ENCODE measurements at places on chromosomes 4 and X. TPM values are rescaled to one million over a fixed set of nuclear protein-coding genes. Genes with fewer than 3 reads are reported as not detected.

DNA sequence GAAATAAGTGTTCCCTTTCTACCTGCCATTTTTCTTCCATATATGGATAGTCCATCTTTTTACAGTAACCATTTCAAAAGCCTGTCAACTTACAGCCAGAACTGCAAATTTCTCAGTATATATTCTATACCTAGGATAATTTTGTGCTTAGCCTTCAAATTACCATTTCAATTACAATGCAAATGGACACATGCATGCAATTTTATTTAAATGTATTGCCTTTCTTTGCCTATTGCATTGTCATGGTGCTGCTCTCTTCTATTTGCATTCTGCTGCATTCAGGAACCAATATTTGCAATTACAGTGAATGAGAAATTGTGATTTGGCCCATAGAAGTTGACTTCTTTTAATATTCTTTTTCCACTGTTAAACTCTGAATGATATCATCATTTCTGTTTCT is 1753.4 kb upstream of the TENM3 start:
- DNase-seq, result no peak

DNA sequence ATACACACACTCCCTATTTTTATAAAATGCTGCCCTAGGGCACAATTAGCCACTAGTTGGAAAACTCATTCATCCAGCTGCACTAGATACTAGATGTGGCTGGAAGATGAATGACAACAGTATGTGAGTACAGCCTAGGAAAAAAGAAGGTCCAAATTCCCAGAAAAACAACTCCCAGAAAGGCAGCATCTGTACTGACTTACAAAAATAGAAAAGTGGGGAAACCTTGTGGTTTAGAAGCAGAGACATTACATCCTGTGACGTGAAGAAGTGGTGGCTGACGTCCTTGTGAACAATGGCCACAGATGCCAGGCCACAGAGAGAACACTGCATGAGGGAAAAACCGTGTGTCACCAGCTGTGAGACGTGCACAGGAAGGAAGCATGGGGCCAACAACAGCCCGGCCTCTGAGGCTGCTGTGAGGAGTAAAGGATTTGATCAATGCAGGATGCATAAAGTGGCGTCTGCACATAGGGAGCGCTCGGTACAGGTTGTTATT is 81.2 kb downstream of the SPRY1 start:
- DNase-seq, result no peak

- no peak for DNase-seq
Observed at GRCh38 chr4:48804584-48805301, 24.7 kb upstream of the FRYL start.

DNA sequence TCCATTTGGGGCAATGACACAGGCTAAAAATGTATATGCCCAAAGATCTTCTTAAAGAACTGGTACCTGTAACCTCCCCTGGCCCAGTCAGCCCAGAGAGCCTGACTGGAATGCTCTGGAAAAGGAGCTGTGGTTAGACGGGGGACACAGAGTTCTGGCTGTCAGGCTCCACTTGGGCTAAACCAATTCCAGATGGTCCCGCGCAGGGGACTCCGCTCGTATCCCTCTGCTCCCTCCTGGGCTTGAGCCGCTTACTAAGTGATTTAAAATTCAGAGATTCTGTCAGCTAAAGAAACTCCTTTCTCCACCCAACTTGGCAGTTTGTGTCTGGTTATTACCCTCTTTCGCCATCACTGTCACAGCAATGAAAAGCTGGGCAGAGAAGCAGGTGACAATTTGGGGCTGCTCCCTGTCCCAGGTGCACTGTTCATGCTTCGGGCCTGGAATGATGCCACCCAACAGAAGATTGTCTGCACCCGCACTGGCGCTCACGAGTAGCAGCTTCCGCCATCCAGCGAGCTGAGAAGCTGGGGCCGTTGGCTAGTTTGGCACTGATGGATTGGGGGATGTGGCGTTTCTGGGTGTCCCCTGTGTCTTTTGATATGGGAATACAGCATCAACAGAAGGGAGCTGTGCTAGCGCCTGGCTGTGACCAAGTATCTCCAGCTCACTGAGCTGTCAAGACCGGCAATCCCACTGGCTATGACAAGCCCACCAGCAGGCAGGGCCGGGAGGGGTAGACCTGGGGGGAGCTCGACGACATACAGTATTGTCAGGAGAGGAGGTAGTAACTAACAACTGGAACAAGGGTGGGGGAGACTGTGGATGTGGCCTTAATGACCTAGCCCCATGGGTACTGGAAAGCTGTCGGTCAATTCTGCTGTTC is 6.7 kb upstream of the IRAK1 start:
- no peak for DNase-seq

- DNase-seq, result no peak
Observed at GRCh38 chrX:13597874-13598273, 28.5 kb downstream of the EGFL6 start.

- no peak for DNase-seq
Observed at GRCh38 chr4:88447371-88448095, 9.4 kb upstream of the HERC5 start.

DNA sequence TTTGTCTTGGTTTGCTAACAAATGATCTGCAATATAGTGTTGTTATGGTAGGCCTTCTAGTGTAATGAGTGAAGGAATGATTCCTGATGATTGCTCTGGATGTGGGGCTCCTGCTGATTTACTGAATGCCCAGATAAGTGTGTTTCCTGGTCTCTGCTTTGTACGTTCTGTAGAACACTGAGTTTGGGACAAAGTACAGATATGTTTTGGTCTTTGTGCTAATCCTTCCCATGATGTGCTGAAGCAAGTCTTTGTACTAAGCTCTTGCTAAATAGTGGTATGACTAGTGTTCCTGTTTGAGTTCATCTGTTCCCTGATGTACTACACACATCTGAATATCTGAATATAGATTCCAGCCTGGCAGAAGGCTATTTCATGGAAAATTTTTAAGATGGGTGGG is 36.9 kb upstream of the XIAP start:
- no peak for DNase-seq

GRCh38 chr4:97140545-97140944 is 1002.7 kb downstream of the STPG2 start:
- DNase-seq, result no peak

DNA sequence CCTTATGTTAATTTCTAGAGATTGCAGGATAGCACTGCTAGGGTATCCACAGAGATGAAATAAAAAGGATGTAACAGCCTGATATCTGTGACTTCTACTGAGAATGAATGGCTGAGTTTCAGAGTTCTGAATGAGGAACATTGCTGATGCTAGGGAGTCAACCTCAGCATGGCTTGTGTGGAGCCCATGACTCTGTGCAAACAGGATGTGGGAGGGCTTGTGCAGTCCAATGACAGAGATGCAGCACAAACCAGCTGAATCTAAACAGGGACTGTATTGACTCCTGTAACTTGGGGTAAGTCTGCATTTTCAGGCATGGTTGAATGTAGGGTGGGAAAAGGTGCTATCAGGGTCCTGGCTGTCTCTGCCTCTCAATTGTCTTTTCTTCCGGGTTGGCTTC is 5.3 kb upstream of the RASL11B start:
- no peak for DNase-seq

GRCh38 chr4:64230709-64231310 is 178.4 kb downstream of the TECRL start:
- no peak for DNase-seq

DNA sequence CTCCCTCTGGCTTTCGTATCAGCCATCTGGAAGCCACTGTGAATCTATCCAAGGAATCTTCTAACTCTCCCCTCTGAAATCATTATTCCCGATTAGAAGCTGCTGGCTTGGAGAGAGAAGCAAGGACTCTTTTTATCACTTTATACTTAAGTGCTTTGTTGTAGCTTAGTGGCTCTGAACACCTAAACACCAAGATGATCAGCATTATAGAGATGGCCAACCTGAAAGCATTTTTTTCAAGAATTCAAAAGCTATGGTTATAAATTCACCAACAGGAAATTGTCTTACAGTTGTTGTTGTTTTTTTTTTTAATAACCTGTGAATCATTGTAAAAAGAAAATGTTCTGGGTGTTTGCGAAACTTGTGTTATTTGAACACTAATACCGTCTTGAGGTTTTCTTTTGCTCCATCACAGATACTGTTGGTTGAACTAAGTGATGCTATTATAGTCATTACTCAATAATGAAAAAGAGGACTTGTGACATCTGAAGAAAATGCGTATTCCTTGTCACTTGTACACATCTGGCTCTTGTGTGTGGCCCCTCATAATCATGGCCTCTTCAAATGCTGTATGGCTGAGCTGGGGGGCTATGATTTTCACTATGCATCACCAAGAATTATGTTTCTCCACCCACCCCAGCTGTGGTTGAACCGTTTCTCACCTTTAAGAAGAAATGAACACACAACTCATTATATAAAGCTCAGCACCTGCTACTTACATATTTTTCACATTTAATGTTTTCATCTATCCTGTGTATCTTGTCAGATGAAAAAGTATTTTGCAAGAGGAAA is 11.8 kb upstream of the SMIM43 start:
- DNase-seq, result no peak

DNA sequence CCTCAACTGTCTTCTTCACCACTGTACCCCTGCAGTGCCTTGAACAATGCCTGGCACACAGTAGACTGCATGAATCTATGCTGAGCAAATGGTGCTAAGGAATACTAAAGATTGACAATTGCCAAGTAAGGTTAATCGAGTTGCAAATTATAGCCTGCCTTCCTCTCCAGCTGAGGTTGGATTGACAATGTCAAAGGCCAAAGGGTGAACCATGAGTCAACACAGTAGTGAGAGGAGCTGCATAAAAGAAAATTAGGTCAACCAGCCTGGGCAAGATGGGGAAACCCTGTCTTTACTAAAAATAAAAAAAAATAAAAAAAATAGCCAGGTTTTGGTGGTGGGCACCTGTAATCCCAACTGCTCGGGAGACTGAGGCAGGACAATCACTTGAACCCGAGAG is 97.1 kb upstream of the BMPR1B start:
- DNase-seq, result no peak

- no peak for DNase-seq
Observed at GRCh38 chr4:57865264-57865663, 755.1 kb upstream of the IGFBP7 start.

- DNase-seq, result no peak
Observed at GRCh38 chr4:127124919-127125318, 507.8 kb upstream of the INTU start.

DNA sequence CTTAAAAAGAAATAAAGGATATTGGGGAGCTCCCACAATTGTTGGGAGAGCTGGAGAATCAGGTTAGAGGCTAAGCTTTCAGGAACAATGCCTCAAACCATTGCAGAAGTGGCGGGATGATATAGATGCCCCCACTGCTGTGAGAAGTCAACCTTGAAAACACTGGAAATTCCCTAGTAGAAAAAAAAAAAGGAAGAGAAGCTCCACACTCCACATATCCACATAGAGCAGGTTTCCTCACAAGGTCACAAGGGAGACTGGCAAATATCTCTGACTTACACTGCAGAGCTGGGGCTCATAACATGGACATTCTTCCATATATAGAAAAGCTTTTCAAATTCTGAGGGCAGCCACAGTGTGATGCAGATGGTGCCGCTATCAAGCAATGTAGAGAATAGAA is 22.7 kb upstream of the OGT start:
- DNase-seq, result no peak

- peak; percentile 66 for DNase-seq
Observed at GRCh38 chr4:74206088-74206825, 48.3 kb downstream of the MTHFD2L start.

- no peak for DNase-seq
Observed at GRCh38 chr4:113209652-113210320, 160.3 kb downstream of the ANK2 start.

RNF212 gene
- not detected for total RNA-seq

CTBP1 gene
- 80.9 TPM for total RNA-seq

GPR173 gene
- 0.19 TPM for total RNA-seq

PDLIM5 gene
- 133 TPM for total RNA-seq

All from SJSA1 (cell line).